ENCODE measurements at places on chromosomes 13 and 19.

DNA sequence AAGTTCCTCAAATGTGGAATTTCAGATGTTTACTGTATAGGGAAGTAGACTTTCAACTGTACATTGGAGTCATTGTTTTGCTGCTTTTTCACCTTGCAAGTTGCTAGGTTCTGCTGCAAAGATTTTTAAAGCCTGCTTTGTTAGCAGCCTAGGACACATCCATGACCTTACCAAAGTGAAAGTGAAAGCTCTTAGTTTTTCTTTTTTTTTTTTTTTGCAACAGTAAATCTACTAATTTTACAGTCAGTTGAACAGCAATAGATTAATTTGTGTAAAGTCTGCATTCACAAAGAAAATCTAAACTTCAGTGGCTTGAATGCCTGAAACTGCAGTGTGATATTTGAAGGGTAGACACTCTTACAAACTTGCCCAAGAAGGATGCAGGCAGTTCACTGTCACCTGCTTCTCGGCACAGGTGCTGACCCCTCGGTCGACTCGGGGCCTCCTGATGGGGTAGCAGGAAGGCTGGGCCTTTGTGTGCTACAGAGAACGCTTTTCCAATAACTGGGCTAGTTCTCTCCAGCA lies 5.0 kb upstream of the MTIF3 start:
- no peak for DNase-seq

DNA sequence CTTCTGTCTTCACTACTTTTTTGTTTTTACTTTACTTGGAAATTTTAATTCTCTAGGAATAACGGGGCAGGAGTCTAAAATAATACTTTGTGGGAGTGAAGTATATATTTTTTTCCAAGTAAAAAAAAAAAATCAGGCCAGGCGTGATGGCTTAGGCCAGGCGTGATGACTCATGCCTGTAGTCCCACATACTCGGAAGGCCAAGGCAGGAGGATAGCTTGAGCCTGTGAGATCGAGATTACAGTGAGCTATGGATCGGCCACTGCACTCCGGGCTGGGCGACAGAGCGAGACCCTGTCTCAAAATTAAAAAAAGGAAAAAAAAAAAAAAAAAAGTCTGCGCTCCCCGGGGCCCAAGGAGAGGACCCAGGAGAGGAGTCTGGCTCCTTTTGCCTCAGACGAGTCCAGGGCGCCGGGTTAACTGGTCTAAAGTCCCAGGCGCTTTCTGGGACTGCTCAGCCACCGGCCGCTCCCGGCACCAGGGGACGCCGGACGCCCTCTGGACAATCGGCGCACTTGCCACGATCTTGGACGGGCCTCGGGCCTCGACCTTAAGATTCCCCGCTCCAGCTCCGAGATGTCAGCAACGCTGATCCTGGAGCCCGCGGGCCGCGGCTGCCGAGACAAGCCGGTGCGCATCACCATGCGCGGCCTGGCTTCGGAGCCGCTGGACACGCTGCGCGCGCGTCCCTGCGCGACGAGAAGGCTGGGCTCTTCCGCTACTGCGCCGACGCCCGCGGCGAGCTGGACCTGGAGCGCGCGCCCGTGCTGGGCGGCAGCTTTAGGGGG lies 2.7 kb upstream of the ZFP82 start:
- no peak for DNase-seq

GRCh38 chr13:52452470-52452869 lies 2.0 kb upstream of the VPS36 start:
- DNase-seq, result no peak

DNA sequence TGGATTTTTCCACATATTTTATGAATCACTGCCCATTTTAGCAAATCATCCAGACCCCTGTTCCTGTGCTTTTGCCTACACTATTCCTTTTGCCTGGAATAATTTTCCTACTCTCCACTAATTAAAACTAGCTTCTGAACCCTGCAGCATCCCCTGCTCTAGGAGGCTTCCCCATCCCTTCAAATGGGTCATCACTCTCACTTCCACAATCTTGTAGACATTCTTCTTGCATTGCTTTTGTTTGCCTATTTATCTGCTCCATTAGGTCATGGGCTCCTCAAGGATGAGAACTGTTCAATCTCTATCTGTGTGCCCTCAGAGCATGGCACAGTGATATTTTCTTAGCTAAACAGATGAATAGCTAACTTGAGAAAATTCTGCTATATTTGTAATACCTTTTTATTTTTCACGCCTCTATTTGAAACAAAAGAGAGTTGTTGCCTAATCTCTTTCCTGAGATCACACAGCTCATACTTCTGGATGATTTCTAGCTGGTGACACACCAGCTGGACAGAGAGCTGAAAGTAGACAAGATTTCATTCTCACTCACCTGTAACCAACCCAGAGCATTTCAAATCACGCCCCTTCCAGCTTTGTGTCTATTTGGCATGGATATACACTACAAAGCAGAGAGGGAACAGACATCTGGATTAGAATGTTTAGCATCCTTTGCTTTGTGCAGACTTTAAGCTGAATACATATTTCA lies 466.0 kb downstream of the FOXO1 start:
- no peak for DNase-seq

- DNase-seq, result no peak
Measured at GRCh38 chr19:2500841-2501261, 24.9 kb downstream of the GADD45B start.

DNA sequence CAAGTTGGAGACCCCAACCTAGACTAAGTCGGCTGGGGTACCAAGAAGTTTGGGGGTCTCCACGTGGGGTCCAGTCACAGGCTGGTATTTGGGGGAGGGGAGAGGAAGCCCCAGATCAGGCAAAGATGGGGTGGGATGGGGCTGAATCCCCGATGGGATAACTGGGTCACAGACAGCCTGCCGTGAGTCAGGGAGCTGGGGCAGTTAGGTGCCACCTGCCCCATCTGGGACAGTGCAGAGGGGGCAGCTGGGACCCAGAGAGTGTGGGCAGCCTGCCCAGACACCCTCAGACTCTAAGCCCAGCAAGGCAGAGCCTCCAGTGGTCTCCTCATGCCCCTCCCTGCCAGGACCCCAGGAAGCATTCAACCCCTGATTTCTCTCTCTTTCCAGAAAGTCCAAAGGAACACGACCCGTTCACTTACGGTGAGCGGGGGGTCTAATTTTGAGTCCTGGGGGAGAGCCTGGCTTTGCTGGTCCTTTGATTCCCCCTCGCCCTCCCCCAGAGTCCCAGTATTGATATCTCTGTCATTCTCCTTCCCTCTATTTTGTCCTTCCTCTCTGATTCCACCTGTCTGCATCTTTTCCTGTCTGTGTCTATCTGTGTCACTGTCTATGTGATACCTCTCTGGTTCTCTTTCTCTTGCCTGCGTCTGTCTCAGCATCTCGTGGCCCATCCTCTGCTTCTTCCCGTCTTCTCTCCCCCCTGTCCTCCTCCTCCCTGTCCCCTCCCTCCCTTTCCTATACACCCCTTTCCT lies 1.8 kb downstream of the FXYD1 start:
- no peak for DNase-seq

- no peak for DNase-seq
Measured at GRCh38 chr13:113166681-113167080, 8.2 kb downstream of the PROZ start.

GRCh38 chr19:403221-404027 lies 5.5 kb downstream of the C2CD4C start:
- DNase-seq, result no peak

GRCh38 chr13:20780317-20780716 lies 6.6 kb upstream of the EEF1AKMT1 start:
- DNase-seq, result no peak

DNA sequence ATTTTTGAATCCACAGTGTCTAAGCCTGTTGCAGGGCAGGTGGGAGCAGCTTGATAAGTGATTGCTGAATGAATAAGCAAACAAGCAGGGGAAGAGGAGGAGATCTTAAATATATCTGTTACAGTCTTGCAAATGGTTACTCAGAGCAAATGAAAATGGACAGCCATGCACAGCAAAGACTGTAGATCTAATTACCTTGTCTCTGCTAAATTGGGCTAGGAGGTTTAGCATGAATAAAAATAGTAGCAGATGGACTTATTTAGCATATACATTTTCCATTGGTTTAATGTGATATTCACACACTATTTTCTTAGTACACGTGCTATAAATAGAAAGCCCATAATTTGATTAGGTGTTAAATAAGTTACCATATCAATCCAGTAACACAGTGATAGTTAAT lies 72.9 kb upstream of the FARP1 start:
- no peak for DNase-seq

DNA sequence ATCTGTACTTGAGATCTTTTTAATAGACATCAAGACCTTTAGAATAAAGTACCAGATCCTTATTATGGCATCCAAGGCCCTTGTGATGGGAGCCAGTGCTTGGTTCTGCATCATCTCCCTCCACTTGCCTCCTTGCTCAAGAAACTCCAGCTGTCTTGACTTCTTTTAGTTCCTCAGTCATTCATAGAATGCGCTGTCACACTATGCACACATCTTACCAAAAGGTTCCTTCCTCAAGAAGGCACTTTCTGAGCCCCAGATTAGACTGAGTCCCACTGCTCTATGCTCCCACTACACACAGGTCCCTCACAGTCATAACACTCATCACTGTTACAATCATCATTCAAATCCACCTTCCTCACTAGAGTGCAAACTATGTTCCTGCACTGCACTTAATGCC lies 57.8 kb upstream of the ITM2B start:
- DNase-seq, result no peak

- DNase-seq, result no peak
Measured at GRCh38 chr13:77429320-77430142, 102.6 kb upstream of the MYCBP2 start.

DNA sequence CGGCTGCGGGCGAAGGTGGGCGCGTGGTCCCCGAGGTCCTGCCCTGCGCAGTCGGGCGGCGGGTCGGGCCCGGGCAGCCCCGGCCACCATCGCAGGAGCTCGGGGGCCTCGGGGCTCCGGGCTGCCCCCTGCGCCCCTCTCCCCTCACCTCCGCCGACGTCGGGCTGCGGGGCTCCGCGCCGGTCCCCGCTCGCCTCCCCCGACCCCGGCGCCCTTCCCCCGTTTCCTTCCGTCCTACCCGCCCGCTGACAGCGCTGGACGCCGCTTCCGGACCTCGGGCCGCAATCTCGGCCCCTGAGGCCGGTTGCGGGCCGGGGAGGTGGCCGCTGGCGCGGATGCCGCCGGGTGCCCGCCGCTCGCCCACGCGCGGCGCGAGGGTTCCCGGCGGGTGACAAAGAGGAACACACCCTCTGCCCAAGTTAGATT lies 720 bp downstream of the FARP1 start:
- DNase-seq, result no peak

- DNase-seq, result no peak
Measured at GRCh38 chr13:89899302-89900103, 1448.0 kb upstream of the MIR17HG start.

DNA sequence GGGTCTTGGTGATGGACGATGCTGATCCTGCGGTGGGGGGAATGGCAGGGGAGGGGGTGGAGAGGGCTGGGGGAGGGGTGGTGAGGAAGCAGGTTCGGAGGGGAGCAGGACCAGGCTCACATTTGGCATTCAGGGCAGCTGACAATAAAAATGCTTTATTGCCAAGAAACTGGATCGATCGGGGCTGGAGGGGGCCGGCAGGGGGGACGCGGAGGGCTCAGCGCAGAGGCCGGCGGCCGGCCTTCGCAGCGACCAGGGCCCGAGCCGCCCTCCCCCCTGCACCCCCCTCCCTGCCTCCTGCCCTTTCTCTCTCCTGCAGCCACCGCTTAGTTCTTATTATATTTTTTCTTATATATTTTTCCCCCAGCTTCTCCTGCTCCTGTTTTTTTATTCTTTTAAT lies 18.1 kb upstream of the POU2F2 start:
- DNase-seq, result no peak

- DNase-seq, result peak; percentile 76
Measured at GRCh38 chr19:797528-798414, 519 bp downstream of the PTBP1 start.

DNA sequence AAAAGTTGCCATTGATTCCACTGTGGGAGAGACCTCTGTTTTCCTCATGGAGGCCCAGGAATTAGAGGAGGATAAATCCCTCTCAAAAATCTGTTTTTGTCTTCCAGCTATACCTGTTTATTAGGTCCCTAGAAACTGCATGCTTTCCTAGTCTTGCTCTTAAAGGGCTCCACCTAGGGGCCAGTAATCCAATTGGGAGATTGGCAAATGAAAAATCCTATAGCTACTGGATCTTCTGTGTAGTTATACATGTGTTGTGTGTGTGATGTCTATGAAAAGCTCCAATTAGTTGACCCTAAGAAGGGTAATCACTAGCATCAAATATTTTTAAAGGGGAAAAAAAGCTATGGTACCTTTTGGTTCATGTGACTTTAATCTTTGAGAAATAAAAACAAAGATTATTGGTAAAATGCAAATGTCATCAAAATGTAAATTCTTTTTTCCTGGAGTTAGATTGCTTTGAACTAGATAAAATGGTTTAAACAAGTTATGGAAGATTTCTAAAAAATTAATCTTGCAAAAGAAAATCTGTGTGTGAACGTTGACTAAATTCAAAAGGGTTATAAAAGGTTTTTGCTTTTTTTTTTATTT lies 63.4 kb upstream of the C1QTNF9B start:
- DNase-seq, result no peak

DNA sequence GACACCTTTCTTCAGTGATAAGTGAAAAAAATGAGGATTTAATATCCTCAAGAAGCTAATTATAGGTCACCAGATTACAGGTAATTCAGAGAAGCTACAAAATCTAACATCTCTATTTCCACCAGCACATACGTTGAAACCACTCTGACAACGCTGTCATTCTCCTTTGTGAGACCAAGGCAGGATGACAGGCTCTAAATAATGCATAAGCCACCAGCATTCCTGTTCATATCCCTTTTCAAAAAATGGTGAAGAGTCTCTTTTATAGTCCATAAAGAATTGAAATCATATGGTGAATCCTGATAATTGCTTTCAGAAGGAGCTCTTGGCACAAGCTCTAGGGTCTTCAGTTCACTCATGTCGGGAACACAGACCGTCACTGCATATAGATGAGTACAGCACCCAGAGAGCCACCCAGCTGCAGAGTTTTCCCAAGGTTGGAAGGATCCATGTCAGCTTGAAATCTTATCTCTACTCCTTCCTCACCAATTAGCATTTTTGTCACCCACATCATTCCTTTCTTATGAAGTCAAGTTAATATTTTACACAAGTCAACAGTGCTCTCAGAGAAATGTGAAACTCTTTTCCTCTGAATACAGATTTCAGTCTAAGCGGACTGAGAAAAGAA lies 431.4 kb downstream of the TBC1D4 start:
- no peak for DNase-seq

All from T-helper 9 cell (primary cell).